ENCODE measurements at places on chromosomes 1 and 21.

DNA sequence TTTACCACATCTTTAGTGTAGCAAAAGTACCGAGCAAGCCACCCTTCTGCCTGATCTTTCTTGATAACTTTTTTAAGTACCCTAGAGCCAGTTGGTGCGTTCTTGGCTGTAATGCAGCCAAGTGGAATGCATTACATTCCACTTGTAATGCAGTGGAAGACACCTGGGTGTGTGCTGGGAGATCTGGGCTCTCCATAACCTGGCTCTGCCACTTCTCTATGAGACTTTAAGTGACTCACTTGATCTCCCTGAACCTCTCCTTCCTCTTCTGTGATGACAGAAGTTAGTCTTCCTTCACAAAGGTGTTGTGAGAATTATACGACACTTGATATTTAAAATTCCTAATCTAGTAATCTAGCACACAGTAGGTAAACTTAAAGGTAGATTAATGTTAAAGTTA lies 35.3 kb upstream of the NFIA start:
- no peak for DNase-seq

- no peak for DNase-seq
Observed at GRCh38 chr1:179166663-179167417, 62.6 kb downstream of the ABL2 start.

DNA sequence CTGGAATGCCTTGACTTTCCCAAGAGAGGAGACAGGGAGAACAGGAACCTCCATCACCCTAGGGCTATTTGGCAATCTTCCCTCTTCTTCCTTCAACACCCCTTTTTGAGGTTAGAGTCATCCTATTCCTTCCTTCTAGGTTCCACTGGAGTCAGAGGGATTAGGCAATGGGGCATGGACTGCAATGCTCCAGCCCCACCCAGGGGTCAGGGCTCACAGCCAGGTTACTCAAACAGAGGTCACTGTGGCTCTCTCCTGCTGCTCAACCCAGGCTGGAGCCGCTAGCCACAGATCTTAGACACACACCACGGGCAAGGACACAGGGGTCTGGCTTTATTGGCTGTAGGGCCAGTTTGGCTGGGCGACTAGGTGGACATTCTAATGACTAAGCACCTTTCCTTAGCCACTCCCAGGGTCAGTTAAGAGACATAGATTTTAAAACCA lies 145.5 kb upstream of the NRIP1 start:
- no peak for DNase-seq

GRCh38 chr1:20367116-20367585 lies 76.5 kb downstream of the VWA5B1 start:
- peak; percentile 19 for DNase-seq

DNA sequence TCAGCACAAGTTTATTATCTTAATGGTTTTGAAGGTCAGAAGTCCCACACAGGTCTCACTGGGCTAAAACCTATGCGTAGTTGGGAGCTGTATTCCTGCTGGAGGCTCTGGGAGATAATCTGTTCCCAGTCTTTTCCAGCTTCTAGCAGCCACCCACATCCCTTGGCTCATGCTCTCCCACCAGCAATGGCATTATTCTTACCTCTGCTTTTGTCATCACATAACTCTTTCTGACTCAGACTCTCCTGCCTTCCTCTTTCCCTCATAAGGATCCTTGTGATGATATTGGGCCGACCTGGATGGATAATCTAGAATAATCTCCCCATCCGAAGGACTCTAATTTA lies 122.2 kb upstream of the PRDX6 start:
- no peak for DNase-seq

GRCh38 chr1:166944186-166944967 lies 31.0 kb downstream of the ILDR2 start:
- DNase-seq: peak; percentile 85

DNA sequence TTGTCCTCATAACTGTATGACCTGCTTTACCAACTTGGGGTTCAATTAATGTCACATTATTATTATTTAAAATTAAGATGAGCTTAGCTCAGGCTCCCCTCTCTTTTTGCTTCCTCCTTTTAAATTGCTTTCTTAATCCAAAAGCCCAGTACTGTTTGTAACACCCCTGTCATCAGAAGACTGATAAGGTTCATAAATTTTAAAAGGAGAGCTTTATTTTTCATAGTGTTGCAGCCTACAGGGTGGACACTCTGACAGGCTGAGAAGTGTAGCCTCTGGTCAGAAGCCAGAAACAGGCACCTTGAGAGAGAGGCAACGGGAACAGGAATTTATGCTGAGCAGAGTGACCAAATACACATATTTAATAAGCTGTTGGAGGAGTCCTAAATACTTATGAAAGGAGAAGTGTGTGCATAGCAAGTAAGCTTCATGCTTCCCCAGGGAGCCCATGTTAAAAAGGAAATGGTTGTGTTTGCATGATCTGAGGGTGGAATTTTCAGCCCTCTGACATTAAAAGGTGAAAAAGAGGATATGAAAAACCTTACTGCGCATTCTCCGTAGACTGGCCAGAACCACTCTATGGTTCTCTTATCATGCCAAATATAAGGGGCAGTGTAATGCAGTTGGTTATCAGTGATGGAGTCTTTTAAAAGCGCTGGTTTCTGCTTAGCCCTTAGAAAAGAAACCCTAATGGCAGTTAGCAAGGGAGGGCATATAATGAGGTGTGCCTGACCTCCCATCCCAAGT lies 30.5 kb upstream of the FGGY start:
- DNase-seq: no peak

DNA sequence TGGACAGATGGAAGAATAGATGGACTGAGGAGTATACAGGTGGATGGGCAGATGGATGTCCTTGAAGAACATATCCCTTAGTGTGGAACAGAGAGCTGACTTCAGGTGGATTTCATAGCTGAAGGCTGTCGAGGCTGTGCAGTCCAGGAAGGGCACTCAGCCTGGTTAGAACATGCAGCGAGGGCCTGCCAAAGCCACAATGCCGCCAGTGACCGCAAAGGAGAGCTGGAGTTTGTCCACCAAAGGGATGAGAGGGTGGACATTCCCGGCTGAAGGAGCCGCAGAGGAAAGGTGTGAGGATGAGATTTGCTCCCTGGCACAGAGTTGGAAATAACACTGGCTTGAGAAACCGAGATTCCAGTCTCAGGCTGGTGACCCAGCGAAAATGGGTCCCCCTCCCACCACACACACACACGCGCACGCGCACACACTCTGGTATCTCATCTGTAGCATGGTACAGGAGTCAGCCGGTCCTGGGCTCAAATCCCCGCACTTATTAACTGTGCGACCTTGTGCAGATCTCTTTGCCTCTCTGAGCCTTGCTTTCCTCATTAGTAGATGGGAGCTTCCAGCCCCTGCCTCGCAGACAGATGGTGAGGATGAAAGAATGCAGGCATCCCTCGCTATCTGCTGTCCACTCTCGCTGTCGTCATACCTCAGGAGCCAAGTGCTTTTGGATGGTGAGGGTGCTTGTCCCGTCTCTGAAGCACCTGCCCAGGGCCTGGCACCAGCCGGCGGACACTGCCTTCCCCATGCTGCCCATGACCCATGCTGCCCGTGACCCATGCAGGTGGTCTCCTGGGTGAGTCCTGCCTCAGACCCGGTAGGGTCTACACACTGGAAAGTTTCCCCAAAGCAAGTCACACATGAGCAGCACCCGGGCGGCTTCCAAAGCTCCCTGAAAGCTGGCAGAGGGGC lies 26.8 kb upstream of the EFHD2 start:
- no peak for DNase-seq

DNA sequence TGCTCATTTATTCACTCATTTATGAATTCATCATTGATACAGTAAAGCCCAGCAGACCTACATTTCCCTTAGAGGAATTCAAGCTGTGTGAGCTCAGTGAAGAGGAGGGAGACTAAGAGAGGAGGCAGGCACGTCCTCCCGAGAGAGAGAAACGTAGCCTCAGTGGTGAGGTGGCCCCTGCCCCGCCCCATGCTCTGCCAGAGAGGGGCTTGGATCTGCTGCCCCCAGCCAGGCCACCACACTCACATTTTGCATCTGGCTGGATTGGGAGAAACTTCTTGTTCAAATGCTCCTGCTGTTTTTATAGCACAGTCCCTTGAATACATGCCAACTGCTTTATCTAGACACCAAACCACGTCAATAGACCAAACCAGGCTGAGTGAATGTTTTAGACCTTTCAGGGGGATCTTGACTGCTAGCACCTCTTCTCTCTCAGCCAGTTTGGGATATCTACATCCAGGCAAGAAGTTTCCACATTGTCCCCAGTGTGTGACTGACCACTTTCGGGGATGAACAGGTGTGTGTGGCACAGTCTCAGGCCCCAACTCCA lies 67.7 kb upstream of the AJAP1 start:
- DNase-seq: no peak

- DNase-seq: no peak
Observed at GRCh38 chr1:243663651-243664050, 186.4 kb downstream of the AKT3 start.

- no peak for DNase-seq
Observed at GRCh38 chr1:110702260-110702659, 27.5 kb upstream of the KCNA3 start.

DNA sequence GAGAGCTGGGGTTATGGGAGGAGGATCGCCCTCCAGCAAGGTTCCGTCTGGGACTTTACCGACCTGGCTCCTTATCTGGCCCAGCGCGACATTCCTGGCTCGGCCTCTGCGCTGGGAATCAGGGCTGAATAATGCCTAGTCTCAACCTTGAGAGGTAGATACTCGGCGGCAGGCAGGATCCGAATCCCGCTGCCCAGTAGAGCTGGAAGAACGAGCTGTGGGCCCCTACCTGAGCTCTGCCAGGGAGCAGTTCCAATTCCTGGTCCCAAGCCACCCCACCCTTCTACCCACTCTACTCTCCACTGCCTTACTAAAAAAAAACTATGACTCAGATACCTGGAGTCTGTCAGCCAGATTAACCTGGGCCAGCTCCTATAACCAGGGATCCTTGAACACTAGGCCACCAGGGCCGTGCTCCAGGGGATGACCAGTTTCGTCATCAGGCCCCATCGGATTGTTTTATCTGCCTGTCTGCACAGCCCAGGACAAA lies 53.6 kb downstream of the RHBG start:
- no peak for DNase-seq

- DNase-seq: no peak
Observed at GRCh38 chr1:201274616-201275252, 8.6 kb upstream of the PKP1 start.

- no peak for DNase-seq
Observed at GRCh38 chr21:31698461-31698860, 33.5 kb downstream of the SCAF4 start.

Measured in kidney glomerular epithelial cell (primary cell).